NB4 (cell line): ENCODE measurements at places on chromosomes 12 and 14.

DNA sequence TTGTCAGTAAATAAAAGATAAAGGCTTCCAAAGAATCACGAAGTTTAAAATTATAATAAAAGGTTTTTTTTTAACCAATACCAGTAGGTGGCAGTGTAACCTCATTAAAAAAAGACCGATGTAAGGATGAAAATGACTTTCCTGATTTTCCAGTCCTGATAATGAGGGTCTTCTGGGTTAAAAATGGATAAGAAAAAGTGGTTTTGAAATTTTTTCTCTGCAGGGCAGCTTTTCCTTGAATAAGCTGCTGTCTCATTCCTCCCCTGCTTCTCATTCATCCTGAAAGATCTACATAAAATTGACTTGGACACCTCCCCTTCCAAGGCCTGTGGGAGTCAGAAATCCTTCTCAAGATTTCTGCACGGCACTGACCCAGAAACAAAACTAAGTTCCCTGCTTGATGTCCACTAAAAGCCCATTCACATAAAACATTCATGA lies 58.9 kb upstream of the FBXO33 start:
- DNase-seq = peak; percentile 38

DNA sequence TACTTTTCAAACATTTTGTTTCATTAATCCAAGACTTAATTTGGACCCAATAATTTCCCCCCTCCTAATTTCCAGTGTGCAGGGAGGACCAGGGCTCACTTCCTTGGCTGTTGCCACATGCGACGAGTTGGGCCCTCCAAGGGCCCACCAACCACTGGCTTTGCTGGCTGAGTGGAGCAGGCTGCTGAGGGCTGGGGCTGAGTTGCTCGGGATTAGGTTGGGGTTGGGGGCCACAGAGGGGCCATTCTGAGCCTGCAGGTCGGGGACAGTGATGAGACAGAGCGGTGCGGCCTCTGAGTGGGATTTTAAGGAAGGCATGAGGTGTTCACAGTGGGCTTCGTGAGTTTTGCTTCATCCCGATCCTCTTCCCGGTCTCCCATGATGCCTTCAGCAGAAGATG lies 6.1 kb upstream of the TRAF3 start:
- DNase-seq = no peak

GRCh38 chr12:13599176-13599575 lies 382.2 kb downstream of the GRIN2B start:
- DNase-seq = no peak

DNA sequence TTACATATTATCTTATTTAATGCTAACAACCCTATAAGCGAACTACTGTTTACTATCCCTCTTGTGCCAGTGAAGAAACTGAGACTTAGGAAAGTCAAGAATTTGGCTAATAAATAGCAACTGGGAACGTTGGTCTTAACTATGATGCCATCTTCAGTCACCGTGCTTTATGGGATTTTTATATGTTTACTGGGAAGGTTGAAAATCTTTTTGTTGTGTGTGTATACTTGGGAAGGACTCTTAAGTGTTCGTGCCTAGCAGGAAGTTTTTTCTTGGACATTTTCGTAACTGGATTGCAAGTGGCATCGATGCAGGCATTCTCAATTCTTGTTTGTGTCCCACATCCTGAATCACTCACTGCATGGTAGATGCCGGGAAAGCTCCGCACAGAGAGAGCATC lies 9.4 kb downstream of the SFSWAP start:
- no peak for DNase-seq

DNA sequence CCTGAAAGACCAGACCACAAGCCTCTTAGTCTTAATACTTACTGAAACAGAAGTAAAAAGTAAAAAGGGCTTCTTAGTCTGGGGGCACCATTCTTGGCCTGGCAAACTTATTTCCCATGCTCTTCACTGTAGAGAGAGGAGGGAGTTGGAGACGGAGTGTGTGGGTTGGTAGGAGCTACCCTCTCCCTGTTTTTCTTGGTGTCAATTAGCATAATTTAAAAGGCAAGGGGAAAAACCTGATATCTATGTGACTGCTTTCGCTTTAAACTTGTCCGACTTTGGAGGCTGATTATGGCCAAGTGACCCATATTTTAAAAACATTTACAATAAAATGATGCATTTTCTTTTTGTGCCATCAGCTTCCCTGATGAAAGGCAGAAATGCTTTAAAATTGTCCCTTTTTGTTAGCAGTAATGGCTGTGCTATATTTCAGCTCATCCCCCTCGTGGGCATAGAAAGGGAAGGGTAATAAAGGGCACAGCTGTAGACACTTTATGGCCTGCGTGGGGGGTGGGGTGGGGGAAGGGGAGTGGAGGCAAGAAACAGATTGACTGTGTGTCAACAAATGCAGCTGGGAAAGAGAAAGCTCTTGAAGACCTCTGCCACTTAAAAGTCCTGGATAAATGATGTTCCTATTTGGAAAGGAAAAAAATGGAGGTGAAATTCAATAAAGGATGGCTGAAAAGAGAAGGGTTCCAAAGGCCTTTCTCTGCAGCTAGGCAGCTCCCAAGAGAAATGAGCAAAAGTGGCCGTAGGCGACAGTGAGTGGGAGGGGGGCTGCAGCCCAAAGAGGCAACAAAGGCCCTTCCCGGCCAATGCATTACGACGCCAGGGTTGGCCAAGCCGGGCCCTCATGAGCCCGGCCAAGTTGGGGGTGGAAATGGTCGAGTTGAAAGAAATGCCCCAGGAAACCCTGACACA lies 57.5 kb upstream of the TMEM263 start:
- DNase-seq = no peak
